ENCODE measurements at places on chromosomes 16 and 17. TPM values are rescaled to one million over a fixed set of nuclear protein-coding genes. Genes with fewer than 3 reads are reported as not detected.

The CA4 gene
- total RNA-seq = 0.36 TPM

The TNFRSF17 gene
- total RNA-seq = 0.24 TPM

The TBC1D16 gene
- total RNA-seq = 8.9 TPM

The PRDM7 gene
- not detected for total RNA-seq

The FASN gene
- total RNA-seq = 352 TPM

The FAM234A gene
- 56.4 TPM for total RNA-seq

The KRT16 gene
- total RNA-seq = 2,310 TPM

The RNF227 gene
- total RNA-seq = 2.4 TPM

The OR4D1 gene
- not detected for total RNA-seq

The KRT39 gene
- not detected for total RNA-seq

Measured in esophagus mucosa (tissue), 1 donor.